ENCODE measurements at places on chromosomes 11 and 22.
A peak's percentile ranks its signal among the peaks of the same experiment; 100 is the strongest.

DNA sequence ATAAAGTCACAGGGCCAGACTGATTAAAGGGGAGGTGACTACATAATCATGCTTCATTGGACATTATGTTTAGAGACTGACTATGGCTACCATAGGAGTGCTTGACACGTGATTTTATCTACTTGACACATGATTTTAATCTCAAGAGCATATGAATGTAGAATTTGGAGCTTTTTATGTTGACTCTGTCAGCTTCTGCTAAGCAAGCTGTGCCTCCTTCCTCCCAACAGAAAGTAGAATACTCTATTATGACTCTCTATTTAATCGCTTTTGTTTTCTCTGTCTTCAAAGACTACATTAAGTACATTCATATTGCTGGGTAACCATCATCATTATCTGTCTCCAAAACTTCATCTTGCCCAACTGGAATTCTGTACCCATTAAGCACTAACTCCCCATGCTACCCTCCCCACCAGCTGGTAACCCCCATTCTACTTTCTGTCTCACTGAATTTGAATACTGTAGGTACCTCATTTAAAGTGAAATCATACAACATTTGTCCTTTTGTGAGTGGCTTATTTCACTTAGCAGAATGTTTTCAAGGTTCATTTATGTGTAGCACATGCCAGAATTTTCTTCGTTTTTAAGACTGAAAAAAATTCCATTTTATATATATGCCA lies 24.7 kb upstream of the ANGPTL5 start:
- no peak for DNase-seq

- DNase-seq = peak; percentile 72
These were observed 10.1 kb downstream of the SYT12 start for GRCh38 chr11:67032830-67033551.

DNA sequence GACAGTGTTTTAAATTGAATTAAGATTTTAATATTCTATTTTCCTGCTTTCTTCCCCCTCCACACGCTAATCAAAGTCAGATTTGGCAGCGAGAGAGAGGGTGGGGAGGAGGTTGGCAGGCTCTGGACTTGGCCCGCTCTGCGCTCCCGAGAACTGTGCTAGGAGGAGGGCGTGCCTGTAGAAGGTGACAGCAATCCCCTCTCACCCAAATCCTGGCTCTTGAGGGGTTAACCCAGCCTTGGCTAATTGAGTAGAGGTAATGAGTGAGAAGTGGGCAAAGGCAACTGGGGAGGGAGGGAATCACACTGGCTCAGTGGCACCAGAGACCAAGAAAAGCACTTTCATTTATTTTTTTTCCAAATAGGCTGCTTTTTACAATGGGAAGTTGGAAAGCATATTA lies 42.2 kb downstream of the BUD13 start:
- DNase-seq = no peak

DNA sequence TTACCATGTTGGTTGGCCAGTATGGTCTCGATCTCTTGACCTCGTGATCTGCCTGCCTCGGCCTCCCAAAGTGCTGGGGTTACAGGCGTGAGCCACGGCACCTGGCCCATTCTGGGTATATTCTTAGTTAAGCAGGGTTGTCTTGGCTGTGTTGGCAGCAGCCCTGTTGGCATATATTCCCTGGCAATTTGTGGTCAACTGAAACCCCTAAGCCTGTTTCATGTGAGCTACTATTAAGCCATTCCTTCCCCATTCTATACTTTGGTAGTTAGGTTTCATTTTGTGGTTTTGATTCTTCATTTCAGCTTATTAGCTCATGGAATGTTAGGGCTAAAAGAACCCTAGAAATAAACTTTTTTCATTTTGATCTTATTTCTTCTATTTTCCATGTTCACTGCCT lies 22.2 kb upstream of the IL18BP start:
- DNase-seq = no peak

GRCh38 chr11:133222425-133223330 lies 309.6 kb downstream of the OPCML start:
- DNase-seq = no peak

GRCh38 chr22:44130076-44130711 lies 50.5 kb upstream of the PARVG start:
- no peak for DNase-seq

- DNase-seq = no peak
These were observed 426.1 kb downstream of the NTM start for GRCh38 chr11:131796541-131796940.

DNA sequence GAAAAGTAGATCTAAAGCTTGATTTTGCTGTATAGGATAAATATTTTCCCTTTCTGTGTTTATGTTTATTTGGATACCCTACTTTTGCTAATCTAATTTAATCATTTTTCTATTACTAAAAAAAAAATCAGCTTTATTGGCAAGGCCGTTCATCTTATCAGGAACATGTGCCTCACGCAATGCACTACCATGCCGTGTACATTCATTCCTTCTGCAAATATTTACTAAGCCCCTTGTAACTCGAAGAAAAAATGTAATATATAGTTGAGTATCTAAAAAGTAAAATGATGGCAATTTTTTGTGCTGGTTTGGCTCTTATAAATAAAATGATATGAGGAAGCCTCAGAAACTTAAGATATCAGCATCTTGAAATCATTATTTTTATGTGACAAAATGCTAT lies 8.9 kb downstream of the UVRAG start:
- no peak for DNase-seq

DNA sequence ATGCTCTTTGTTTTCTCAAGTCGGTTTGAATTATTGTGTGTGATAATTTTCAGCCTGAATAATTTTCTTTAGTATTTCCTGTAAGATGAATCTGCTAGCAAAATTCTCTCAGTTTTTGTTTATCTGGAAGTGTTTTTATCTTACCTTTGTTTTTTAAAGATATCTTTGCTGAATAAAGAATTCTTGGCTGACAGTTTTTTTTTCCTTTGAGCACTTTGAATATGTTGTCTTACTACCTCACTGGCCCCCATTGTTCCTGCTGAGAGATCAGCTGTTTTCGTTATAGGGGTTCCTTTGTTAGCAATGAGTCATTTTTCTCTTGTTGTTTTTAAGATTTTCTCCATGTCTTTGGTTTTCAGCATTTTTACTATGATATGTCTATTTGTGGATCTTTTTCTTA lies 63.0 kb downstream of the HORMAD2 start:
- no peak for DNase-seq

GRCh38 chr11:134521001-134521400 lies 109.0 kb upstream of the B3GAT1 start:
- DNase-seq = no peak

DNA sequence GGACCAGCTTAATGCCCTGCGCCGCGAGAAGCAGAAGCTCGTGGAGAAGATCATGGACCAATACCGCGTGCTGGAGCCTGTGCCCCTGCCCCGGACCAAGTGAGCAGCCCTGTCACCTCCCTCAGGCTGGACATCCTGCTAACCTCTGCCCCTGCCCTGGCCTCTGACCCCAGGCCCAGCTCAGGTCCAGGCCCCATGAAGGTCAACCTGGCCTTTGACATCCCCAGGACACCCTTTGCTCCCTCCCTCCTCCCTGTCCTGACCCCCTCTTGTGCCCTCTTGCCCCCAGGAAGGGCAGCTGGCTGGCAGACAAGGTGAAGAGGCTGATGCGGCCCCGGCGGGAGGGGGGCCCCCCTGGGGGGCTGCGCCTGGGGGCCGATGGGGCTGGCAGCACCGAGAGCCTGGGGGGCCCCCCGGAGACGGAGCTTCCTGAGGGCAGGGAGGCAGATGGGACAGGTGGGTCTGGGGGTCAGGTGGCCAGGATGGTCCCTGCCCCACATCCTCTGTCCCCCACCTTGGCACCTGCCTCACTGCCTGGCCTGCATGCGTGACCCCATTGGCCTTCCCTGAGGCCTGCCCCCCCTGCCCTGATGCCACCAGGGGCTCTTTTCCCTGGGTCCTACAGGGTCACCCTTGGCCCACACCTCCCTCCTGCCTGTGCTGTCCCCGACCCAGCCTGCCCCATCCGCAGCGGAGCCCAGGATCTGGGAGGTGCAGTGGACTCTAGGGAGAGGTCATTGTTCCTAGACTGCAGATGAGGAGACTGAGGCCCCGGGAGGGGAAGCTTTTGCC lies 5.1 kb upstream of the RPS6KA4 start:
- no peak for DNase-seq

All from non-pigmented ciliary epithelial cell (primary cell).